ENCODE measurements at places on chromosomes 5 and 9. TPM values are rescaled to one million over a fixed set of nuclear protein-coding genes. Genes with fewer than 3 reads are reported as not detected.

Gene DIMT1
- total RNA-seq, result 18.6 TPM

GRCh38 chr5:154090656-154091055 is 51.9 kb downstream of the MFAP3 start:
- H3K4me1 ChIP-seq, result no peaks in the 10 kb centered on the region
- DNase-seq, result no peak
- H3K4me3 ChIP-seq, result no peak overlapping the region
- H3K27ac ChIP-seq, result no peak overlapping the region
- H3K36me3 ChIP-seq, result no peaks in the 10 kb centered on the region
- peaks cover 48% of the 10 kb centered on the region for H3K27me3 ChIP-seq

GRCh38 chr5:181109489-181110013 is 21.4 kb downstream of the OR2V1 start:
- no peaks in the 10 kb centered on the region for H3K4me1 ChIP-seq
- H3K36me3 ChIP-seq, result no peaks in the 10 kb centered on the region
- no peak overlapping the region for H3K4me3 ChIP-seq
- H3K27ac ChIP-seq, result no peak overlapping the region
- H3K27me3 ChIP-seq, result peaks cover 92% of the 10 kb centered on the region

Gene PHF24
- 0.29 TPM for total RNA-seq

GRCh38 chr5:71482132-71482531 is 26.7 kb downstream of the BDP1 start:
- no peaks in the 10 kb centered on the region for H3K4me1 ChIP-seq
- peaks cover 27% of the 10 kb centered on the region for H3K36me3 ChIP-seq
- no peak overlapping the region for H3K27ac ChIP-seq
- no peak for DNase-seq
- no peaks in the 10 kb centered on the region for H3K27me3 ChIP-seq
- H3K4me3 ChIP-seq, result no peak overlapping the region

DNA sequence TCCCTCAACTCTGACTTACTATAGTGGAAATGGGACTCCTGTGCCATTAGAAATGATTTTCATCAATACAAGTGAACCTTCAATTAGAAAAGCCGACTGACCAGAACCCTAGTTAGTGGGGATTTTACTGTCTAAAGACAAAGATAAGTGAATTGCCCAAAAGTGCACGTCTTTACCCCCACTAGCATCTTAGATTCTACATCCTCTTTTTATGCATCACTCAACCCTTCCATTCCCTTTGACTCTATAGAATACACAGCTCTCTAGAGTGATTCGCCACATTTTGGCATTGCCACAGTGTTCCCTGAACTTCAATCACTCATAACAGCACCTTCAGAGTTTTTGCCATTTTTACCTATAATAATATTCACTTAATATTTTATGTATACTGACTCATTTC is 226.6 kb downstream of the EBF1 start:
- DNase-seq, result no peak
- no peaks in the 10 kb centered on the region for H3K36me3 ChIP-seq
- H3K27me3 ChIP-seq, result peaks cover 30% of the 10 kb centered on the region
- no peak overlapping the region for H3K4me3 ChIP-seq
- no peak overlapping the region for H3K27ac ChIP-seq
- H3K4me1 ChIP-seq, result peaks cover 3% of the 10 kb centered on the region

DNA sequence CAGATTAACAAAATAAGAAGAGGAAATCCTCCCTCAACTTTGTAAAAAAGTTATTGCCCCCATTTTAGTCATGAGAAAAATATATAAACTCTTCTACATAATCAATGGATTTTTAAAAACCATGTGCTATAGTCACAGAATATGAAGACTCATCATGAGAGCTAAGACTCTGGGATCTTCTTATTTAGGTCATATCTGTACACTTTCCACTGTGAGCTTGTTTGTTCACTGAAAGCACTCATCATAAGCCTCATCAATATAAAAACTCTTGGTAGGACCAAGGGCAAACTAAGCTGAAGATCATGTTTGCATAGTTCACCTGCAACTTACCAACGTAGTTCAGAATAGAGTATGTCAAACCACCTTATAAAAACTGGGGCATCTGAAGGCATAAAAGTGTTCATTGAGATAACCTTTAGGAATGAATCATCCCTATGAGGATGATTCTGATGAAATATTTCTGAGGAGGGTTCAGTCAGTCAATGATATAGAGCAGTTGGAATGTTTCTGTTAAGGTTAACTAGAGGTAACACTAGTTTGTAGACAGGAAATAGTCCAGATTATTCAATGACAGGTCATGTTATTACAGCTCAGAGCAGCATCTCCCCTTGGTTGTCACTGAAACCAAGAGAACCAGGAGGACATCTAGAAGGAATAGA is 289.9 kb upstream of the SMC2 start:
- DNase-seq, result no peak
- no peaks in the 10 kb centered on the region for H3K4me1 ChIP-seq
- H3K36me3 ChIP-seq, result no peaks in the 10 kb centered on the region
- H3K4me3 ChIP-seq, result no peak overlapping the region
- no peak overlapping the region for H3K27ac ChIP-seq

DNA sequence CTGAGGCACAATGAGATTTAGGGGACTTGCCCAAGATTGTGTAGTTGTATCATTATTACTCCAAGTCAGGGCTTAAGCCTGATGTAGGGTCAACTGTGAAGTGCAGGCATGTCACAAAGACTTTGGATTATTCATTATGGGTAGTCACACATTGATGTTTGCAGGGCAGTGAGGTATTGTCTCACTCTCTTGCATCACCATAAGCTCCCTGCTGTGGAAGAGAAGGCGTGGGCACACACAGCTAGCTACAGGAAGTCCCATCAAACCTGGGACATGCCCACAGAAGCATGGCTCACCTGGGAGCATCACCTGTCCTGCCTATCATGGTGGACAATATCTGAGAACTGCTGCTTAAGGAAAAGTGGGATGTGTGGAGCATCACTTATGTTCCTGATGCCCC is 42.1 kb downstream of the TMOD1 start:
- H3K36me3 ChIP-seq, result peaks cover 10% of the 10 kb centered on the region
- no peaks in the 10 kb centered on the region for H3K4me1 ChIP-seq
- H3K27me3 ChIP-seq, result no peaks in the 10 kb centered on the region
- H3K4me3 ChIP-seq, result no peak overlapping the region

Gene CXCL14
- total RNA-seq, result 6.1 TPM

DNA sequence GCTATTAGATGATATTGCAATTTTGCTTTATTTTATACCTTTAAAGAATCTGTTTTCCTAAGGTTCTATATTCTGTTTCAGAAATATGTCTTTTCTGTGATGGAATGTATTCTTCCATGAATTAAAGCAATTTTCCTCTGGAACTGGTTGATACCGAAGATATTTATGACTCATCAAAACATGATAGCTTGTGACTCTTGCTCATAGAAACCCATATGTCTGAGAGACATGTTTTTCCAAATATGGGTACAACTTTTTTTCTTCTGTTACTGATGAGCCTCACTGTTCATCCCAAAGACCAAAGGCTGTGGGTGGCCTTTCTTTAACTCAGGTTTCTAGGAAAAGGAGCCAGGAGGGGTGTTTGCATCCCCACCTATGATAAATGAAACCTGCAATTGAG is 126.1 kb upstream of the PAPPA start:
- H3K27ac ChIP-seq, result no peak overlapping the region
- no peaks in the 10 kb centered on the region for H3K36me3 ChIP-seq
- no peaks in the 10 kb centered on the region for H3K27me3 ChIP-seq
- no peak overlapping the region for H3K4me3 ChIP-seq

DNA sequence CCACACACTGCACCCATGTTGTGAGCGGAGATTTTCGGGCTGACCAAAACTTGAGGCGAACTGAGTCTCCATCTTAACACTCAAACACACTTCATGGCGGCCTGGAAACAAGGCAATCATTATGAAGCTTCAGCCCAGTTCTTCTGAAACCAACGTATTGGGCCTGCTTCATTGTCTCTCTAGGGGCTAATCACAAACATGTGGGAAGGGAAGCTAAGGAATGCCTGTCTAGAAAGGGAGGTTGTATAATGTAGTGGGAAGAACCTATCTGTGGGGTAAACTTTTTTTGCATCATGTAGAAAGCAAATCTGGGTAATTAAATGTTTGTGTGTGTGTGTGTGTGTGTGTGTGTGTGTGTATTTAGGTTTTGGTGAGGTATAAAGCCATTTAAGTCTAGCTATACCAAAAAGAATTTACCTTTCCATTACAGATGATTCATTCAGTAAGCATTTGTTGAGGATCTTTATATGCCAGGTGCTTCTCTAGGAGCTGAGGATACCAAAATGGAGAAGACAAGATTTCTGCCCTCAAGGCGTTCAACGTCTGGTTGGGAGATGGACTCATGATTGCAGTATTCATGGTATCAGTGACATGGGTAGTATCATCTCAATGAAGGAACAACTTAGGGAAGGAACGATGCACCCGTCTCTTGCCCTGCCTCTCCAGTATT is 29.4 kb downstream of the SLC1A3 start:
- no peak overlapping the region for H3K27ac ChIP-seq
- no peaks in the 10 kb centered on the region for H3K27me3 ChIP-seq
- peaks cover 9% of the 10 kb centered on the region for H3K4me1 ChIP-seq
- H3K4me3 ChIP-seq, result no peak overlapping the region
- H3K36me3 ChIP-seq, result peaks cover 3% of the 10 kb centered on the region
- DNase-seq, result no peak

Gene TNIP1
- total RNA-seq, result 55.0 TPM

- no peaks in the 10 kb centered on the region for H3K4me1 ChIP-seq
- no peak overlapping the region for H3K27ac ChIP-seq
- DNase-seq, result no peak
- H3K36me3 ChIP-seq, result no peaks in the 10 kb centered on the region
- no peaks in the 10 kb centered on the region for H3K27me3 ChIP-seq
- no peak overlapping the region for H3K4me3 ChIP-seq
Observed at GRCh38 chr5:119743927-119744326, 114.6 kb downstream of the FAM170A start.

DNA sequence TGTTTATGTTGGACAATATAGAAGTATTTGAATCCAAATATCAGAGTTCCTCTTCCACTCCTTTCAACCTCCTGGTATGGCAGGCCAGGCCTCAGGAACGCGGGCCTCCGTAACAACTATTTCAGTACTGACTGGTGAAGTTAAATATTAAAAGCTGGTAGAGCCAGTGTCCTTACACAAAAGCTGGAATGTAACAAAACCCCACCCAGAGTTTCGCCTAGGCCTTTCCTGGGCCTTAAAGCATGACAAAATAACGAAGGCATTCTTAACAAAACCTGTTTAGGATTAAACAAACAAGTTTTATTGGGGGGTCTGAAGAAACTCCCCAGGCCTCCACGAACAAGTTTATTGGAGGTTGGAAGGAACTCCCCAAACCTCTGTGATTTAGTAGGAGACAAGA is 61.6 kb upstream of the GNE start:
- peak overlapping the region; percentile 100 for H3K27ac ChIP-seq
- H3K36me3 ChIP-seq, result peaks cover 3% of the 10 kb centered on the region
- DNase-seq, result peak; percentile 38
- H3K4me1 ChIP-seq, result peaks cover 47% of the 10 kb centered on the region
- no peaks in the 10 kb centered on the region for H3K27me3 ChIP-seq

Gene TMEFF1
- 69.1 TPM for total RNA-seq

- no peaks in the 10 kb centered on the region for H3K27me3 ChIP-seq
- no peak overlapping the region for H3K4me3 ChIP-seq
- H3K27ac ChIP-seq, result peak overlapping the region; percentile 33
- no peak for DNase-seq
Observed at GRCh38 chr5:28808967-28809810, 1770.8 kb upstream of the CDH9 start.

Gene C5orf46
- not detected for total RNA-seq

DNA sequence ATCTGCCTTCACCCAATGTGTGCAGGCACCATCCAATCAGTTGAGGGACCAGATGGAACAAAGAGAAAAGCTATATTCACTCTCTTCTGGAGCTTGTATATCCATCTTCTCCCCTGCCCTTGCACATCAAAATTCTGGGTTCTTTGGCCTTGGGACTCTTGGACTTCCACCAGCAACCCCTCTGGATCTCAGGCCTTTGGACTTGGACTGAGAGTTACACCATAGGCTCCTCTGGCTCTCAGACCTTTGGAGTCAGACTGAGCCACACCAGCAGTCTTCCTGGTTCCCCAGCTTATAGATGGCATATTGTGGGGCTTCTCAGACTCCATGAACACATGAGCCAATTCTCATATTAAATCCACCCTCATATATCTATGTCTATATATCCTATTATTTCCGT is 73.1 kb downstream of the TSSK1B start:
- no peak overlapping the region for H3K4me3 ChIP-seq
- peaks cover 20% of the 10 kb centered on the region for H3K4me1 ChIP-seq
- no peak overlapping the region for H3K27ac ChIP-seq
- H3K36me3 ChIP-seq, result peaks cover 19% of the 10 kb centered on the region

Gene CCNJL
- total RNA-seq, result 23.1 TPM

- H3K36me3 ChIP-seq, result no peaks in the 10 kb centered on the region
- no peaks in the 10 kb centered on the region for H3K27me3 ChIP-seq
- H3K27ac ChIP-seq, result no peak overlapping the region
- H3K4me1 ChIP-seq, result peaks cover 6% of the 10 kb centered on the region
- DNase-seq, result no peak
Observed at GRCh38 chr9:92480291-92480771, 2.0 kb downstream of the ASPN start.

GRCh38 chr5:96909435-96909834 is 26.4 kb upstream of the LNPEP start:
- H3K36me3 ChIP-seq, result no peaks in the 10 kb centered on the region
- no peak overlapping the region for H3K27ac ChIP-seq
- H3K4me1 ChIP-seq, result peaks cover 4% of the 10 kb centered on the region
- no peaks in the 10 kb centered on the region for H3K27me3 ChIP-seq

Gene UBAP2
- total RNA-seq, result 56.7 TPM

GRCh38 chr5:2170761-2171160 is 288.0 kb upstream of the IRX4 start:
- H3K27ac ChIP-seq, result peak overlapping the region; percentile 25
- H3K4me1 ChIP-seq, result peaks cover 15% of the 10 kb centered on the region
- H3K36me3 ChIP-seq, result no peaks in the 10 kb centered on the region
- no peak for DNase-seq
- H3K27me3 ChIP-seq, result peaks cover 51% of the 10 kb centered on the region

Gene PRRX2
- 0.91 TPM for total RNA-seq

- peaks cover 7% of the 10 kb centered on the region for H3K36me3 ChIP-seq
- peak; percentile 6 for DNase-seq
- H3K27me3 ChIP-seq, result no peaks in the 10 kb centered on the region
- no peaks in the 10 kb centered on the region for H3K4me1 ChIP-seq
- H3K4me3 ChIP-seq, result no peak overlapping the region
Observed at GRCh38 chr9:93669116-93669957, 93.0 kb downstream of the PHF2 start.

DNA sequence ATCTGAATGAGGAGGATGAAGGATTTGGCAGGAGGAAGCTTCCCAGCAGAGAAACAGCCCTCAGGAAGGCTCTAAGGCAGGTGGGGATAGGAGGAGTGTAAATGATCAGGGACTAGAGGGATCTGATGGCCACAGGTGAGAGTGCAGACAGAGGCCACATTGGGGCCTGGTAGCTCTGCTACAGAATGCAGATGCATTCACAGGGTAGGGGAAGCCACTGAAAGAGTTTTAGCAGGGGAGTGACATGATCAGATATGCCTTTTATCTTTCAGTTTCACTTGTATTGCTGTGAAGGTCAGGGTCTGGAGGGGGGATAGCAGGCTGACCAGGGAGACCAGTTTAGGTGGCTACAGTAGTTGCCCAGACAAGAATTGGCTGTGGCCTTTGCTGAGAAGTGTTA is 3.0 kb downstream of the TXNDC15 start:
- H3K4me3 ChIP-seq, result no peak overlapping the region
- peaks cover 29% of the 10 kb centered on the region for H3K4me1 ChIP-seq
- H3K36me3 ChIP-seq, result peaks cover 8% of the 10 kb centered on the region
- no peak for DNase-seq
- H3K27ac ChIP-seq, result no peak overlapping the region

Gene NUTM2G
- not detected for total RNA-seq

- no peaks in the 10 kb centered on the region for H3K4me1 ChIP-seq
- H3K4me3 ChIP-seq, result no peak overlapping the region
- H3K27ac ChIP-seq, result no peak overlapping the region
- no peak for DNase-seq
- H3K27me3 ChIP-seq, result no peaks in the 10 kb centered on the region
- no peaks in the 10 kb centered on the region for H3K36me3 ChIP-seq
Observed at GRCh38 chr5:54450542-54450941, 5.0 kb upstream of the HSPB3 start.

Gene HTR4
- not detected for total RNA-seq

Gene OR1J2
- total RNA-seq, result not detected

Gene ADAMTS2
- 2.1 TPM for total RNA-seq
